Activated naive CD8-positive, alpha-beta T cell treated with anti-CD3 and anti-CD28 coated beads for 36 hours (primary cell): ENCODE measurements at places on chromosomes 13 and 19.

DNA sequence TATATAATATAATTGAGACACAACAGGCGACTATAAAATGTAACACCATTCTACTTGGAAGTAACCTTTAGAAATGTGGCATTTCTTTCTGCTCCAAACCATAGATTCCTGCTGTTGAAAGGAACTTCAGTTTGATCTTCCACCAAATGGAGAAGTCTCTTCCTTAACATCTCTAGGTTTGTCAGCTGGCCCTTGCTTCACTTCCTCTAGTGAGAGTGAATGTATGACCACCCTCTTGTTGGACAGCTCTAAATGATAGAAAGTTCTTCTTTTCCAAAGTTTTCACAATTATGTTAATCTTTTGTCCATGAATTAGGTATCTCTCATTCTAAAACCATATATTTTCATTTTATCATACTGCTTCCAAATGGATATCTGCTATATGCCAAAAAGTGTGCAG lies 13.8 kb upstream of the COG6 start:
- no peaks in the 10 kb centered on the region for H3K36me3 ChIP-seq
- H3K27me3 ChIP-seq = peaks cover 29% of the 10 kb centered on the region
- H3K27ac ChIP-seq = no peak overlapping the region
- H3K4me1 ChIP-seq = no peaks in the 10 kb centered on the region
- no peak for DNase-seq

DNA sequence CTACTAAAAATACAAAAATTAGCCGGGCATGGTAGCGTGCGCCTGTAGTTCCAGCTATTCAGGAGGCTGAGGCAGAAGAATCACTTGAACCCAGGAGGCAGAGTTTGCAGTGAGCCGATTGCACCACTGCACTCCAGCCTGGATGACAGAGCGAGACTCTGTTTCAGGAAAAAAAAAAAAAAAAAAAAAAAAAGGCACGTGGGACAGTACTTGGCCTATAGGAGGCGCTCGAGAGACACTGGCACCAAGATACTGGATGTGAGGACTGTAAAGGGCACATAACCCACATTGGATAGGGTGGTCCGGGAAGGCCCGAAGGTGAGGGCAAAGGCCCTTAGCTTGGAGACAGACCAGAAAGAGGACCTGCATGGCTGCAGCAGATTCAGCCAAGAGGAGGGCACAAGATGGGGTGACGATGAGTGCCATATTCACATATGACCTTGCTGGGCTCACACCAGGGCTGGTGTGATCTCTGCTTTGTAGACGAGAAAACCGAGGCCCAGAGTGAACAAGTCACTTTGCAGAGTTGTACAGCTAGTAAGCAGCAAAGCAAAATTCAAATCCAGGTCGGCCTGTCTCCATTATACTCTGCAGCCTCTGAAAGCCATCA lies 89.4 kb downstream of the DPF1 start:
- H3K36me3 ChIP-seq = no peaks in the 10 kb centered on the region
- H3K4me1 ChIP-seq = no peaks in the 10 kb centered on the region
- no peak overlapping the region for H3K27ac ChIP-seq
- no peak overlapping the region for H3K4me3 ChIP-seq
- peak; percentile 8 for DNase-seq

DNA sequence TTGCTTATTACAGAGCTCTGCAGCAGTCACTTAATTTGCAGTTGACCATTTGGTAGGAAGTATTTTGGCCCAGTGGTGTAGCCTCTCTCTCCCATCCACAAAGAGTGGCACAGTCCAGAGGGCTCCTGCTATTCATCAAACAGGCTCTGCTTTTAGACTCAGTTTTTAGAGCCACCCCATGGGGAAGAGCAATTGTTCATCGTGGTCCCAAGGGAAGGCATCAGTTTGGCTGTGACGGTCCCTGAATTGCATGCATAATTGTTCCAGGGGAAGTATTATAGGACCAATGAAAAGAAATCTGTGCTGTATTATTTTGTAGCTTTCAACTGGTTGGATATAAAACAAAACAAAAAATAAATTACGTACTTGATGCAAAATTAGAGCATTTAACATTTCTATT lies 799.0 kb downstream of the DACH1 start:
- no peaks in the 10 kb centered on the region for H3K4me1 ChIP-seq
- no peak overlapping the region for H3K4me3 ChIP-seq
- no peak overlapping the region for H3K27ac ChIP-seq
- no peaks in the 10 kb centered on the region for H3K27me3 ChIP-seq

DNA sequence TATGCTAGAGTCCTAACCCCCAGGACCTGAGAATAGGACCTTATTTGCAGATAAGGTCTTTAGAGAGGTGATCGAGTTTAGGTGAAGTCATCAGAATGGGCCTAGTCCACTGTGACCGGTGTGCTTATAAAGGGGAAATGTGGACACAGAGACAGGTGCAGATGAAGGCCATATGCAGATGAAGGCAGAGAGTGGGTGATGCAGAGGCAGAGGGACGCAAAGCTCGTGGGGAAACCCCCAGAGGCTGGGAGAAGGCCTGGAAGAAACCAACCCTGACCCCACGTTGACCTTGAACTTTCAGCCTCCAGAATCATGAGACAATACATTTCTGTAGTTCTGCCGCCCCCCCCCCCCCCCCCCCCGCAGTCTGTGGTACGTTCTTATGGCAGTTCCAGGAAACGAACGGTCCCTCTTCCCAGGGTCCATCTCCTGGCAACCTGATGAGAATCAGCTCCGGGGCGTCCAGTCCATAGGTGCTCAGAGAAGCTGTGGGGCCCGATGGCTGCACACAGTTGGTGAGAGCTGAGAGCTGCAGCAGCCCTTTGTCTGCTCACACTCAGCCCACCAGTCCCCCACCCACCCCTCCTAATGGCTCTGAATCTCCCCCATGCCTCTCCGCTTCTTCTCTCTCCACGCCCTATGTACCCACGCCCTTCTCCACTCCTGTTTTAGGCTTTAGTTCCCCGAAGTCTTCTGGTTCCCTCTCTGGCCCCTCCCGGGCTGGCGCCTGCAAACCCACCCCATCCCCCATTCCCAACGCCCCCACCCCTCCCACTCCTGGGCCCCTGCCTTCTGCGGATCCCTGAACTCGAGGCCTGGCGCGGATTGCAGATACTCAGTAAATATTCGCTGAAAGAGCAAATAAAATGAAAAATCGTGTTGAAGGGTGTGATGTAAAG lies 218.3 kb upstream of the MAB21L1 start:
- H3K27me3 ChIP-seq = peaks cover 10% of the 10 kb centered on the region
- H3K4me1 ChIP-seq = no peaks in the 10 kb centered on the region
- H3K27ac ChIP-seq = no peak overlapping the region
- H3K4me3 ChIP-seq = no peak overlapping the region

- no peak for DNase-seq
- no peaks in the 10 kb centered on the region for H3K4me1 ChIP-seq
- H3K27me3 ChIP-seq = no peaks in the 10 kb centered on the region
- H3K4me3 ChIP-seq = no peak overlapping the region
- H3K27ac ChIP-seq = no peak overlapping the region
Observed at GRCh38 chr13:20684546-20684945, 19.0 kb upstream of the IL17D start.

GRCh38 chr19:30557212-30557611 lies 185.0 kb downstream of the ZNF536 start:
- no peak overlapping the region for H3K27ac ChIP-seq
- no peak overlapping the region for H3K4me3 ChIP-seq
- no peaks in the 10 kb centered on the region for H3K36me3 ChIP-seq
- no peaks in the 10 kb centered on the region for H3K27me3 ChIP-seq
- DNase-seq = no peak

- no peak overlapping the region for H3K27ac ChIP-seq
- peaks cover 12% of the 10 kb centered on the region for H3K36me3 ChIP-seq
- peaks cover 18% of the 10 kb centered on the region for H3K4me1 ChIP-seq
- H3K4me3 ChIP-seq = no peak overlapping the region
- peak; percentile 70 for DNase-seq
Observed at GRCh38 chr19:14563989-14564651, 7.7 kb downstream of the NDUFB7 start.
